ENCODE measurements at places on chromosomes 7 and 10. TPM values are rescaled to one million over a fixed set of nuclear protein-coding genes. Genes with fewer than 3 reads are reported as not detected.

Gene CCDC136
- 7.2 TPM for total RNA-seq

Gene IDI2
- not detected for total RNA-seq

Gene AUTS2
- 17.4 TPM for total RNA-seq

Gene VWDE
- total RNA-seq = under 0.01 TPM

Gene ZNF138
- total RNA-seq = 8.3 TPM

Gene UMAD1
- 16.2 TPM for total RNA-seq

Gene TMEM178B
- total RNA-seq = 1.1 TPM
